ENCODE measurements at places on chromosomes 12 and 14.

- DNase-seq = no peak
These were observed 61.0 kb upstream of the PPFIA2 start for GRCh38 chr12:81819991-81820633.

DNA sequence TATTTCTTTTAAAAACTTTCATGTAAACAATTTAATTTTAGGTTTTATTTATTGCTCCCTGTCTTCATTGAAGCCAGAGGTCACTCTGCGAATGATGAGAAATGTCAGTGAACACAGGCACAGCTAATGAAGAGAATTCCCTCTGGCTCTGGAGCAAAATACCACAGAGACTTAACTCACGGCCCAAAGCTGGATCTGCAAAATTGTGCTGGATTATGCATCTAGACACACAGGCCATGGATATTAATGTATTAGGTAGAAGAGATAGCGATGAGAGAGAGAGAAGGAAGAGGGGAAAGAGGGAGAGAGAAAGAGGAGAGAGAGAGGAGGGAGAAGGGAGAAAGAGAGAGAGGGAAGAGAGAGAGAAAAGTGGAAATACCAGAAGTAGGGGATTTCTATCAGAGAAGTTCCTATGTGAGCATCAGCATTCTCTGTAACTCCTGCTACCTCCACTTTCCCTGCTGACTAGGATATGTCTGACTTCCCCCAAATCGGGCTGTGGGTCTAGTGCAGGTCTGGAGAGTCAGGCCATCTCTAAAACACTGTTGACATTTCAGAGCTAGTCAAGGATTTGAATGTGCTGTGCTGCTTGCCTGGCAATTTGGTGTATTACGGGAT is 3.7 kb downstream of the ARHGDIB start:
- no peak for DNase-seq

- no peak for DNase-seq
These were observed 12.6 kb downstream of the DYNLL1 start for GRCh38 chr12:120508537-120508936.

DNA sequence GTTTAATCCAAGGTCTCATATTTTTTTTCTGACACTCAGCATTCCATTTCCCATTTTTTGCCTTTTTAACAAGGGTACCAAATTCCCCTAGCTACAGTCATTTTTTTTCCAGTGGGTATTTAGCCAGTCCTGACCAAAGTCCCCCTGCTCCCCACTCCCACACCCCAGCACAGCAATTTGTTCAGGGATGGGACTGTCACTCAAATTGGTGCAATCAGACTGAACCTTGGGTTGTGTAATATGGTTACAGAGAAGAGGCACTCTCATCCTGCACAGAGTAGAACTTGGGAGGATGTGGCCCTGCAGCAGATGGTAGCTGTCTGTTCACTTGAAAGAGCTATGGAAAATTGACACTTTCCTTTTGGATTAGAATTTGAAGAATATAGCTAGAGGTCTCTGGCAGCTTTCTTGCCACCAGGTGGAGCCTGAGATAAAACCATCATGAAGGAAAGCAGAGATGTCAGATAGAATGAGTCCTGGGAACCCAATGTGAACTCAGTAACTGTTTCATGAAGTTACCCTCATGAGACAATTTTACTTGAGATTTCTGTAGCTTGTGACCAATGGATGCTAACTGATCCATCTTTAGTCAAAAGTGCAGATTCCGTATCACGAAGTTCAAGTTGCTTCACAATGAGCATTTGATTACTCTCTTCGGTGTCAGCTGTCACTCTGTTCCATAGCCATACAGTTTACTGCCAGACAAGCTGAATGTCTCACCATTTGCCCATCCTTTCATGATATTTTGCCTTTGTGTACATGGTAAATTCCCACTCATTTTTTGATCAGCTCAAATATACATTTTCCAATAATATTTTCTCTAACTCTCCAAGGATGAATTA is 394.0 kb upstream of the SYT1 start:
- DNase-seq = no peak

GRCh38 chr12:104280111-104280510 is 23.4 kb upstream of the EID3 start:
- no peak for DNase-seq
